Mesothelial cell of epicardium (in vitro differentiated cells): ENCODE measurements at places on chromosomes 2 and 18.
A peak's percentile ranks its signal among the peaks of the same experiment; 100 is the strongest.

- H3K4me1 ChIP-seq, result peaks cover 10% of the 10 kb centered on the region
- H3K4me3 ChIP-seq, result no peak overlapping the region
- no peak overlapping the region for H3K27ac ChIP-seq
- DNase-seq, result no peak
- peaks cover 9% of the 10 kb centered on the region for H3K27me3 ChIP-seq
These were observed 88.2 kb downstream of the GFPT1 start for GRCh38 chr2:69298862-69299261.

- H3K36me3 ChIP-seq, result no peaks in the 10 kb centered on the region
- H3K4me3 ChIP-seq, result peak within 1 kb of the TSS; percentile 46
- no peak within 1 kb of the TSS for H3K27ac ChIP-seq
- peaks cover 54% of the 10 kb centered on the region for H3K27me3 ChIP-seq
- peaks cover 4% of the 10 kb centered on the region for H3K4me1 ChIP-seq
These were observed at the start of gene ERFE for GRCh38 chr2:238158509-238159070. Gene ERFE, plus strand, starts transcription at chr2:238158970. Its CDS starts 38 bp downstream, at chr2:238159008.

- no peak overlapping the region for H3K27ac ChIP-seq
- DNase-seq, result no peak
- no peaks in the 10 kb centered on the region for H3K36me3 ChIP-seq
- H3K4me1 ChIP-seq, result peaks cover 24% of the 10 kb centered on the region
These were observed 1.3 kb upstream of the GREB1 start for GRCh38 chr2:11532416-11533055.

- no peaks in the 10 kb centered on the region for H3K27me3 ChIP-seq
- no peak overlapping the region for H3K4me3 ChIP-seq
- DNase-seq, result no peak
- H3K4me1 ChIP-seq, result no peaks in the 10 kb centered on the region
- peaks cover 3% of the 10 kb centered on the region for H3K36me3 ChIP-seq
- no peak overlapping the region for H3K27ac ChIP-seq
These were observed 34.4 kb upstream of the TRAPPC8 start for GRCh38 chr18:31977270-31977872.

- no peak overlapping the region for H3K4me3 ChIP-seq
- no peak for DNase-seq
- no peak overlapping the region for H3K27ac ChIP-seq
These were observed 2.8 kb downstream of the KCNG2 start for GRCh38 chr18:79800371-79801180.
